ENCODE measurements at places on chromosomes 4 and X. TPM values are rescaled to one million over a fixed set of nuclear protein-coding genes. Genes with fewer than 3 reads are reported as not detected.

- no peaks in the 10 kb centered on the region for H3K27me3 ChIP-seq
- no peaks in the 10 kb centered on the region for H3K36me3 ChIP-seq
- no peak for DNase-seq
Measured at GRCh38 chr4:52195869-52196268, 144.8 kb downstream of the SPATA18 start.

DNA sequence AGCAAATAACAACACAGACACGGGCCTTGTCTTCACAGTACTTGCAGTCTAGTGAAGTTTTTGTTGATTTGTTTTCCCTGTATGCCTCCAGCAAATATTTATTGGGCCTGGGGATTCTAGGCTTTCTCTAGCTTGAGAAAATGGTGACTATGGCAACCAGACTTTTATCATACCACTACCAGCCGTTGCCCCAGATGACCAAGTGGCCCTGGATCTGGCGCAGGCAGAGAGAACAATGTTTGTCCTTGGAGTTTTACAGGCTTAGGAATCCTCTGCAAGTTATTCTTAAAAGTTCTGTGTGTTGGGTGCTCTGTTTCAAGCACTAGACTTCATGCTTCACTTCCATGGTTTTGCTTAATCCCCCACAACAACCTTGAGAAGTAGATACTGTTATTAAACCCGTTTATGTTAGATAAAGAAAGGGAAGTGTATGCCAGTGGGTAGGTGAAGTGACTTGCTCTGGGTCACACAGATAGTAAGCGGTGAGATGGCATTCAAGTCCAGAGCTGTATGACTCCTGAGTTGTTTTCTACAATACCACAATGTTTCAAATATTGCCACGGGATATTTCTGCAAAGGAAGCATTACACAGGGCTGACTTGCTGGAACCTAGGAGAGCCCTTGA, 94.6 kb downstream of the AKAP4 start:
- H3K4me3 ChIP-seq: no peak overlapping the region
- H3K36me3 ChIP-seq: no peaks in the 10 kb centered on the region
- peaks cover 49% of the 10 kb centered on the region for H3K27me3 ChIP-seq
- H3K4me1 ChIP-seq: no peaks in the 10 kb centered on the region

DNA sequence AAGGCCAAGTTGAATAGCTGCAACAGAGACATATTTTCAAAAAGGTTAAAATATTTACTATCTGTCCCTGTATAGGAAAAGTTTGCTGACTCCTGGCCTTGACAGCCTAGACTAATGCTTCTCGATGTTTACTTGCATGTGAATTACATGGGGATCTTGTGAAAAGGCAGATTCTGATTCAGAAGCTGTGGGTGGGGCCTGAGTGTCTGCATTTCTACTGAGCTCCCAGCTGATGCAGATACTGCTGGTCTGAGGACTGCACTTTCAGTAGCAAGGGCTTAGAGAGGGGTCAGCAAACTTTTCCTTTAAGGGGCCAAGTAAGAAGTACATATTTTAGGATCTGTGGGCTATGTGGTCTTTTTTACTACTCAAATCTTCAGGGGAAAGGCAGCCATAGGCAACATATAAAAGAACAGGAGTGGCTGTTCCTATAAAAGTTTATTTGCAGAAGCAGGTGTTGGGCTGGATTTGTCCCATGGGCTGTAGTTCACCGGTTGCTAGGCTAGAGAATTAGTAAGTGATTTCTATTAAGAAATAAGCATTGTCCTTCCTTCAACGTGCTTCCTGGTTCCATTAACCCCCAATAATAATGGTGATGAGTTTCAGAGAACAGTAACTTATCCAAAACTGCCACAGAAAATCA, 97.2 kb upstream of the PDE5A start:
- peaks cover 20% of the 10 kb centered on the region for H3K4me1 ChIP-seq
- DNase-seq: no peak
- no peak overlapping the region for H3K4me3 ChIP-seq

DNA sequence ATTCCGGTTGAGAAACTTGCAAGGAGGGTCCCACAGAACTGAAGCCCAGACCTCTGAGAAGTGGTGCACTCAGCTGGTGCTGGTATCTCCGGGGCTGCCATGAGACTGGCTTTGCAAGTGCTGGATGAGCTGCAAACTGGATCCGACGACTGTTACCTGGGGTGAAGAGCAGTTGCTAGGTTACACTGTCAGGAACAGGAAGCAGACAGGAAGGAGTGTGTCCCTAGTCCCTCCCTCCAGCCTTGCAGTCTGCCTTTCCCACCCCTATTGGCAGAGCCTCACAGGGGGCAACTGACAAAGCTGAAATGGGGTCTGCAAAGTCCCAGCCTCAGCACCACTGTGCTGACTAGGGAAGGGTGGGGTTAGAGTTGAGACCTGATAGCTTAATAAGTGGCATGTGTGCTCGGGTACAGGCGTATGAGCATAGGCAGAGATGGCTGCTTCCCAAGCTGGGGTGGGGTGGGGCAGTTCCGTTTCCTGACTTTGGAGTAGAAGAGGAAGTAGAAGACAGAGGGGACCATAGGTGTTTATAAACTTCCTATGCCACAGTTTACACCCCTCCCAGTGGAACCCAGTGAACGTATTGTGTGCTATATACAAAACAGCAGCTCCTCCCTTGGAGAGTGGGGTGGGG, 18.0 kb downstream of the PPEF1 start:
- peak overlapping the region; percentile 54 for H3K27ac ChIP-seq
- no peak for DNase-seq
- no peak overlapping the region for H3K4me3 ChIP-seq
- H3K36me3 ChIP-seq: no peaks in the 10 kb centered on the region
- no peaks in the 10 kb centered on the region for H3K27me3 ChIP-seq

- no peak overlapping the region for H3K4me3 ChIP-seq
- H3K27ac ChIP-seq: no peak overlapping the region
- H3K4me1 ChIP-seq: peaks cover 6% of the 10 kb centered on the region
- H3K27me3 ChIP-seq: no peaks in the 10 kb centered on the region
- no peak for DNase-seq
Measured at GRCh38 chr4:165410214-165410613, 31.4 kb downstream of the CPE start.

GRCh38 chr4:156336511-156336910, 382.8 kb upstream of the CTSO start:
- H3K27me3 ChIP-seq: no peaks in the 10 kb centered on the region
- no peak overlapping the region for H3K4me3 ChIP-seq
- no peak for DNase-seq
- H3K27ac ChIP-seq: no peak overlapping the region
- peaks cover 6% of the 10 kb centered on the region for H3K4me1 ChIP-seq

DNA sequence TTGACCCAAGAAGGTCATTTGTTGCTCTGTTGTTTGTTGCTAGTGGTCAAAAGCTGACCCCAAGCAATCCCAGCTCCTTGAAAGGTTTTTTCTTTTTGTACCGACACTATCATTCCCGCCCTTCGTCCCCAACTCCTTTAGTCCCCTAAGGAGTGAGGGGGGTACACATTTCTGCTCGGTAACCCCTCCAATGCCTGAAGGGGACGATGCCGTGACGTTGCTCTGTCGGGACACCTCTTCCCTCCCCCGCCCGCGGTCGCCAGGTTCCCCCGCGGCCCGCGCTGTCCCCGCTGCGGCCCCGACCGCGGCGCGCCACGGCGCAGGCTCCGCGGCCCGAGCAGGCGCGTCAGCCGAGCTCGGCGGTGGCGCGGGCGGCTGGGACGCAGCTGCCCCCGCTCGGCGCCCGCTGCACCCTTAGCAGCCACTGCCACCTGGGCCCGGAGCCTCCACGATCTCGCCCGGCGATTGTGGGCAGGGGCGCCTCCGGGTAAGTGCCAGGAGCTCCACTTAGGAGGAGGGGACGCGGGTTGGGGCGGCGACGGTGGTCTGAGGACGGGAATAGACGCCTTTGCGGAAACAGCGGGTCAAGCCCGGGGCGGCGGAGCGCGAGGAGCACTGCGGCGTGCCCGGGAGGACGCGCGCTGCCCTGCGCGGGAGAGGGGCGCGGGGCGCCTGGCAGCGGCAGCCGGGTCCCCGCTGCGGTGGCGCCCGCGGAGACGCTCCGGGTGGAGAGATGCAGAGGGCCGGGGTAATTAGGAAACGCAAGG, at the start of gene GLRB:
Gene GLRB (plus strand): TSS at position 340 of the 767 bp plus-strand sequence. CDS start 1,875 bp downstream, outside the sequence.
- H3K27me3 ChIP-seq: no peaks in the 10 kb centered on the region
- no peaks in the 10 kb centered on the region for H3K36me3 ChIP-seq
- peak; percentile 39 for DNase-seq

- H3K4me3 ChIP-seq: no peak overlapping the region
- no peak for DNase-seq
- H3K36me3 ChIP-seq: no peaks in the 10 kb centered on the region
- no peak overlapping the region for H3K27ac ChIP-seq
Measured at GRCh38 chr4:137360761-137361160, 171.5 kb downstream of the PCDH18 start.

The AGA gene
- total RNA-seq: 17.3 TPM

The GASK1B gene
- 7.2 TPM for total RNA-seq

The PABPC4L gene
- 0.25 TPM for total RNA-seq

The VCX2 gene
- total RNA-seq: not detected

All from MCF 10A (cell line).